Psoas muscle (tissue), 8 donors: ENCODE measurements at places on chromosomes 4 and X. TPM values are rescaled to one million over a fixed set of nuclear protein-coding genes. Genes with fewer than 3 reads are reported as not detected.

DNA sequence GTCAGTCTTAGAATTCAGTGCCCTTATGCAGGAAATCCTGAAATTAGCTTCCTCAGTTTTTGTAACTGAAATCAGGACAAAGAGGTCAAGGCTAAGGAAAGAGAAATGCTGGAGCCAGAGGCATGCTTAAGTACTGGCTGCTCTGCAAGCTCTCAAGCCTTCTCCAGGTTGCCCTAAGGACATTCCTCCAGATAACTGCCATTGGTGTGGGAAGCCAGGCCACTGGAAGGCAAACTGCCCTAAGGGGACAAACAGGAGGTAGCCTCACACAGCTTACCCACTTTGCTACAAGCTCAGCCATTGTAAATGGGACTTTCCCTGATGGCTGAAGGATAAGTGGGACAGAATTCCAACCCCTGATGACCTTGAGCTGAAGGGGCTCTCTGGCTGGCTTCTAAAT lies 606.9 kb upstream of the PCDH10 start:
- no peak for DNase-seq

- no peak for DNase-seq
Observed at GRCh38 chr4:8553991-8554405, 26.2 kb upstream of the GPR78 start.

GRCh38 chr4:20520901-20521300 lies 179.4 kb upstream of the PACRGL start:
- no peak for DNase-seq

- no peak for DNase-seq
Observed at GRCh38 chr4:18980516-18981233, 959.1 kb upstream of the LCORL start.

DNA sequence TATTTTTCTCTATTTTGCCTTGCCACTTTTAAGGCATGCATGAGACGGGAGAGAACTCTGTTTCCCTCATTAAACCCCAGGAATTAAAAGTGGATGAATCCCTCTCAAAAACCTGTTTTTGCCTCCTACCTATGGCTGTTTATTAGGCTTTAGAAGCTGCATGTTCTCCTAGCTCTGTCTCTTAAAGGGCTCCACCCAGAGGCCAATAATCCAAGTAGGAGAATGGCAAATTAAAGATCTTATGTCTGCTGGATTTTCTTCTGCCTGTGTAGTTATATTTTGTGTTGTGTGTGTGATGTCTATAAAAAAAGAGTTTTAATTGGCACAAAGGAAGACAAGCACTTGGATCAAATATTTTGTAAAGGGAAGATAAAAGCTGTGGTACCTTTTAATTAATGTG lies 32.4 kb downstream of the MAGEC1 start:
- no peak for DNase-seq

DNA sequence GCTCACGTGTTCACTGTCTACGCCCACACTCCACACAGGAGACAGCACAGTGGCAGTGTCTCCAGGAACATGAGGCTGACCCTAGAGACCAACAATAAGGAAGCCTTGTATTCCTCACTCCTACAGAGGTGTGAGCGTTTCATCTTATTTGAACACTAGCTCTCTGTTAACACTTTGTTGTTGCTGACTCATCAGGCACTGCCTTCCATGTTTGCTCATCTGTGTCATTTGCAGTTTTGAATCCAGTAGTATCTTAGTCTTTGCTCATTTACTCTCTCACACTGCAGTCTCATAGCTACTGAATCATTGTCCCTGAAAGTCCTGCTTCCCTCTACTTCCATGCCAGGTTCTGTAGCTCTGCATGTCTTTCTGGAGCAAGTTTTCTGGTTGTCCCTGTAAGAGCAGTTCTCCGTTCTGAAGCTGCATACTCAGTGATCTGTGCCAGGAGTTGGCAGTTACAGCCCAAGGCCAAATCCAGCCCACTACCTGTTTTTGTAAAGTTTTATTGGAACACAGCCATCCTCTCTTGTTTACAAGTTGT lies 80.3 kb upstream of the DCLK2 start:
- no peak for DNase-seq

GRCh38 chrX:109830704-109831206 lies 97.7 kb upstream of the ACSL4 start:
- no peak for DNase-seq

GRCh38 chrX:18194688-18195087 lies 26.0 kb downstream of the BEND2 start:
- DNase-seq, result no peak

GRCh38 chr4:100657187-100657586 lies 139.4 kb upstream of the EMCN start:
- no peak for DNase-seq

GRCh38 chr4:173503330-173504180 lies 26.5 kb downstream of the HAND2 start:
- no peak for DNase-seq

GRCh38 chrX:130654409-130654950 lies 248.5 kb downstream of the ENOX2 start:
- no peak for DNase-seq

- no peak for DNase-seq
Observed at GRCh38 chr4:17385403-17385802, 126.5 kb downstream of the QDPR start.

GAGE12F gene
- not detected for total RNA-seq

CAPN6 gene
- total RNA-seq, result 0.71 TPM

HDX gene
- total RNA-seq, result 0.86 TPM

FAT1 gene
- 5.4 TPM for total RNA-seq
